ENCODE measurements at places on chromosomes 13 and 19. TPM values are rescaled to one million over a fixed set of nuclear protein-coding genes. Genes with fewer than 3 reads are reported as not detected.

DNA sequence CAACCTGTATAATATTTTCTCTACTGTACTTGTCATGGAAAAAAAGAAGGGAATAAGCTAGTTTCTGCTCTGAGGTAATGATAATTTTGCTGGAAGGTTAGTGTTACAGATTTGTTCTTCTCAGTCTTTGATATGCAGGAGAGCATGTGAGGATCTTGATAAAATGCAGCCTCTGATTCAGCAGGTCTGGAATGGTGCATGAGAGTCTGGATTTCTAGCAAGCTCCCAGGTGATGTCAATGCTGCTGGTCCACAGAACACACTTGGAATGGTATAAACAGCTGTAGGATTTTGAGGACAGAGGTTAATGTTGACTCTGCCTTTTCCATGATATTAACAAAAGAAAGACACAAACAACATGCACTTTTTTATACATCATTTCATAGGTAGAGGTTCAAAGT lies 173.6 kb downstream of the NDFIP2 start:
- no peak for DNase-seq

- peak; percentile 82 for DNase-seq
Observed at GRCh38 chr19:46288896-46289588, 7.8 kb upstream of the HIF3A start.

DNA sequence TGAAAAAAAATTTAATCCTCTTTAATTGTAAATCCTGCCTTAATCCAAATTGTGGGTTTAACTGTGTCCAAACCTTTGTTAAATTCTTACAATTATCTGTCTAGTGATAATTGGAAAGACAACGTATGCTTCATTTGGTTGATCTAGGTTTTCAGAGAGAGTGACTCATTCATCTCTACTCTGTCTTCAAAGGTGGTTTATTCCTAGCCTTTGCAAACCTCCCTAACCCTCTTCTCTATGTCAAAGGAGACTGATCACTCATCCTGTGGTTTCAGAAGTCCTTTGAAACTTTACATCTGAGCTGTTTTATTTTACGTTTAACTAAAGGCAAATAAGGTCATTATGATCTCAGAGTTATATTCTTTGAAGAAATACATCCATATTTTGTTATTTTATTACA lies 8.8 kb upstream of the OXGR1 start:
- DNase-seq = no peak

DNA sequence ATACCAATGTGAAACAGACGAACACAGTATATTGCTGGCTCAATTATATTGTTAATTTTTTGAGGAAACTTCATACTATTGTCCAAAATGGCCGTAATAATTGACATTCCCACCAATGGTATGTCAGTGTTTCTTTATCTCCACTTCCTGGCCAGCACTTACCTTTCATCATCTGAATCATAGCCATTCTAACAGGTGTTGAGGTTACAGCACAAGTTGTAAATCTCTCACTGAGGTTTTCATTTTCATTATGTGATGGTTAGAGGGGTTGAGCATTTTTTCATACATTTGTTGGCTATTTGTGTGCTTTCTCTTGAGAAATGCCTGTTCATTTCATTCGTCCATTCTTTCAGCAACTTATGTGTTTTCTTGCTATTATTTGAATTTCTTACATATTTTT lies 824.0 kb downstream of the UQCRFS1 start:
- DNase-seq = no peak

- peak; percentile 39 for DNase-seq
Observed at GRCh38 chr19:44809577-44810233, 802 bp downstream of the BCAM start.

DNA sequence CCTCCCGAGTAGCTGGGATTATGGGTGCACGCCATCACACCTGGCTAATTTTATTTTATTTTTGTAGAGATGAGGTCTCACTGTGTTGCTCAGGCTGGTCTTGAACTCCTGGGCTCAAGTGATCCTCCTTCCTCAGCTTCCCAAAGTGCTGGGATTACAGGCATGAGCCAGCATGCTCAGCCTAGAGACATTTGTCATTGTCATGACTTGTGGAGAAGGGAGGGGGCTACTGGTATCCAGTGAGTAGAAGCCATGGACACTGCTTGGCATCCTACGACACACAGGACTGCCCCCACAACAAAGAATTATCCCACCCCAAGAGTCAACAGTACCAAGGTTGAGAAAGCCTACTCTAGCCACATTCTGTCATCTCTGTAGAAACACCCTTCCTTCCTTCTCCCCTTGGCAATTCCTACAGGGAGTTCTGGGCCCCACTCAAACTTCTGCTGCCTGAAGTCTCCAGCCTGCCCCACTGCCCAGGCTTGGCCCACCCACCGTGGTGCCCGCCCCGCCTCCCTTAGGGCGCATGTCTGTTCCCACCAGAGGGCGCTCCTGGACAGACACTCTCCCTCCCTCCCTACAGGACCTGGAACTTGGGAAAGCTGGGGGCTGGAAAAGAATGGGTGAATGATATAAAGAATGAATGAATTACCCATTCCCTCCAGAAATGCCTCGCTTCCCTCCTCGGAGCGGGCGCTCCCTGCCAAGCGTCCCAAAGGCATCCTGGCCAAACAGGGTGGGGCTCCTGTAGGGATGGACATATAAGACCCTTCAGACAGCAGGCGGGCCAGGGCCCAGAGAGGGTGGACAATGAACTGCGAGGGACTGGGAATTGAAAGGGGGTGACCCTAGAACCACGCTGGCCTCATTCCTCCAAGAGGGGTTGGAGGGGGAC lies 5.5 kb upstream of the EMP3 start:
- DNase-seq = peak; percentile 76

- peak; percentile 98 for DNase-seq
Observed at GRCh38 chr19:19096641-19097627, 33.1 kb downstream of the SLC25A42 start.

- DNase-seq = no peak
Observed at GRCh38 chr19:19538785-19539166, 711 bp downstream of the CILP2 start.

The AMH gene
- 4.6 TPM for polyA plus RNA-seq

The ZNF625 gene
- polyA plus RNA-seq = 3.5 TPM

The KLK11 gene
- 10.3 TPM for polyA plus RNA-seq

The AZU1 gene
- 0.33 TPM for polyA plus RNA-seq

The KCTD12 gene
- 101 TPM for polyA plus RNA-seq
